ENCODE measurements at places on chromosomes 2 and 18.

DNA sequence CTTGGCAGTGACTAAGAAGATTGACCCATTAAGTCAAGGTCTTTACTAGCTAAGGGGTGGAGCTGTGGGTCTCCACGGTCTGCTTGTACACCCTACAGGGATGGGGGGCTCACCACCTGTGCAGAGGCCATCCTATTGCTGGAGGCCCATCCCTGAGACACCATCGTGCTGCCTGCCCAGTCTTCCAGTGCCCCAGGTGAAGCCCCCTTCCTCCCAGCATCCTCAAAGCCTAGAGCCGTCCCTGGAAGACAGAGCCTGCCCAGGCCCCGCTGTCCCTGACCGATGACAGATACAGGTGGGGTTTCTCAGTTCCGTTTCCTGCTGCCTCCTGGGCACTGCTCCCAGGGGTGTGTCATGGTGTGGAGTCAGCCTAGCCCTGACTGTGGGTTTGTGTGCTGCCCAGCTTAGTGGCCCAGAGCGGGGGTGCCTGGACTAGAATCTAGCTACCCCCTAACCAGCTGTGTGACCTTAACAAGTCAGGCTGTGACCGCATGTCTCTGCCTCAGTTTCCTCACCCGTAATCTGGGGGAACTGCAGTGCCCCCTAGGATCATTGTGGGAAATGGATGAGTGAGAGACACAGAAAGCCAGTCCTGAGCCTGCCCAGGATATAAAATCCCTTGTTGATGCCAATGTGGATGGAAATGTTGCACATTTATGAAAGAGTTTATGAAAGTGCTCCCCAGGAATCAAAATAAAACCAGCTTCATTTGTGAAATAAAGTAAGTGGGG, 2.0 kb downstream of the OTOS start:
- DNase-seq, result no peak

GRCh38 chr18:34909637-34910364, 131.4 kb upstream of the MAPRE2 start:
- DNase-seq, result no peak

GRCh38 chr18:36389027-36389426, 91.5 kb downstream of the FHOD3 start:
- no peak for DNase-seq

DNA sequence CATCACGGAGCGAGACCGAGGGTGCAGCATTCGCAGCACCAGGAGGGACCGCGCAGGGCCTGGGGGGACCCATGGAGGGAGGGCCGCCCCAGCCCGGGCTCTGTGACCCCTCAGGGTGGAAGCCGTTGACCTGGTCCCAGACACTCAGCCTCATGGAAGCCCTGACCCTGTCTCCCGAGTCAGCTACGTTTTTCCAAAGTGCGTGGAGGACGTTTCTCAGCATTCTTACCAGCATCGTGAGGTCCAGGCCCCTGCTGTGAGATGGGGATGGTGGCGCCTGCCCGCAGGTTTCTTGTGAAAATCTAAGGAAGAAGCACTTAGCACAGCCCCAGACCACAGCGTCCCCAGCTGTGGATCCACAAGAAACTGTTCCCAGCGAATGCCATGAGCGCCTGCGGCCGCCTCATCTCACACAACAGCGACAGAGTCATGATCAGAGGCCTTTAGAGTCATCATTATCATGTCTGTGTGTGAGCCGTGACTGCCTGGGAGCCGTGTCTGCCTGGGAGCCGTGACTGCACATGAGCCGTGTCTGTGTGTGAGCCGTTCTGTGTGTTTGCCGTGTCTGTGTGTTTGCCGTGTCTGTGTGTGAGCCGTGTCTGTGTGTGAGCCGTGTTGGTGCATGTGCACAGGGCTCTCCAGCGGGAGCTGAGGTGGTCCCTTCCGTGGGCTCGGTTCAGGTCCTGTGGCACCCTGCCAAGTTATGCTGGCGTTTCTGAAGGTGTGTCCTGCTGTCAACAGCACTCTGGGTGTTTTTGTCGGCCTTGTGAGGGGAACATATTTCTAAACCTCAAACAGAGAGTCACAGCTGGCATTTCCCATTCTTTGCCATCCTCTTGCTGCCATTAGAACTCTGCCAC, 49.2 kb upstream of the KCNG2 start:
- no peak for DNase-seq

GRCh38 chr2:101619191-101619591, 78.3 kb upstream of the MAP4K4 start:
- no peak for DNase-seq

- no peak for DNase-seq
Measured at GRCh38 chr2:14285812-14286211, 346.7 kb upstream of the LRATD1 start.

DNA sequence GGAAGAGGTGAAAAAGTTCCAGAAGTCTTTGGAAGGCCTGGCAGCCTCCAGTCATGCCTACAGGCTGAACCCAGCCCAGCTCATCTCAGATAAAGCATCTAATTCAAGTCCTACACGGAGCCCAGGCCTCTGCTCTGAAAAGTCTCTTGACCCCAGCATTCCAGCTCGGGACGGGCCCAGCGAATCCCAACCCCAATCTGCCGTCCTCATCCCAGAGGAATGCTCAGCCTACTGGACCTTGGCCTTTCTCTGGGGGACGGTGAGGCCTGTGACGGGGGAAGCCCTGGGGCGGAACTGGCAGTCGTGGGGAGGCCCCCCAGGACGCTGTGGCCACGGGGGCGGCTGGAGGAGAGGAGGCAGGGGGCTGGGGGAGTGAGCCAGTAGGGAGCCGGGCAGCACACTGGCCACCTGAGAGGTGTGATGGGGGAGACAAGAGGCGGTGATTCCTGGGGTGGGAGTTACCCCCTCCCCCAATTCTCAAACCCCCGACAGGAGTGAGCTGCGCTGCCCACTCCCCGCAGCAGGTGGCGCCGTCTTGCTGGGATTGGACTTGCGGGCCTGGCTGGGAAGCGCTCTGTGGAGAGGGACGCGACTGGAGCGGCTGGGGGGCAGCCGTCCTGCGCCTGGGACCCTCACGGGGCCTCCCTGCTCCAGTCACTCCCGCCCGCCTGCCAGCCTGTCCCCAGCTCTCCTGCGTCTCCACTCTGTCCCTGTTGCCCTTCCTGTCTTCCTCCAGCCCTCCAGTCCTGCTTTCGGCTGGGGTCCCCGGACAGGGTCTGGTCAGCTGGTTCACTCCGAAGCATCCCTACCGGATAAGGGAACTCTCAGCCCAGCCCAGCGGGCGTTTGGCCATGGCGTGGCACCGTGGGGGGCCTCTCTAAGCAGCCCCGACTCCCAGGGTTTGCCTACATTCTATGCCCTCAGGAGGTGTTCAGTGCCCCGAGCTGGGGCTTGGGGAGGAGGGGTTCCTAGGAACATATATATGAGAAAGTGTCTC, 182.6 kb upstream of the HAAO start:
- peak; percentile 70 for DNase-seq

GRCh38 chr2:130185896-130186295, 3.8 kb downstream of the MZT2B start:
- no peak for DNase-seq

DNA sequence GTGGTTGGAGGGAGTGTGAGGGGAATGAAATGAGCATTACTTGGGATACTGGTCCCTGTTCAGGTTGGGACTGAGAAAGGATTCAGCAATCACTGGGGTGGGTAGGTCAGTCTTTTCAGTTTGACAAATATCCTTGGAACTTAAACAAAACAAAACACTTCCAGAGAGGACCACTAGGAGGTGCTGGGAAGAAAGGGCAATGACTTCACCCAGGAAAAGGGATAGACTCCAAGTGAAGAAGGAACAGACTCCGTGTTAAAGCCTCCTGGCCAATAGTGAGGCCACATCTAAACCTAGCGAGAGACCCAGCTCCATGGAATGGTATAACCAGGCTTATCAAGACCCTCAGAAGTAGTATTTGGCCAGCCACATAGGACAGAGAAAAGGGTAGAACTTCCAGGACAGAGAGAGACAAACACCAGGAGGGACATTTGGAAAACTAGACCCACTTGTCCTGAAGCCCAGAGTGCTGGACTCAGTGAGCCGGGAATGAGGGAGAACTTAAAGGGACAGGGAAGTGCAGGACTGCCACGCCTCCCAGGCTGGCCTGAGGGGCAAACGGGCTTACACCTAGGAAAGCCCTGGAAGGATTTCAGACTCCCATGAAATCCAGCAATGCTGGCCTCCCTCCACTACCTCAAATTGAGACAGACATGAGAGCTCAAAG, 19.6 kb upstream of the KCNG3 start:
- DNase-seq, result peak; percentile 24

DNA sequence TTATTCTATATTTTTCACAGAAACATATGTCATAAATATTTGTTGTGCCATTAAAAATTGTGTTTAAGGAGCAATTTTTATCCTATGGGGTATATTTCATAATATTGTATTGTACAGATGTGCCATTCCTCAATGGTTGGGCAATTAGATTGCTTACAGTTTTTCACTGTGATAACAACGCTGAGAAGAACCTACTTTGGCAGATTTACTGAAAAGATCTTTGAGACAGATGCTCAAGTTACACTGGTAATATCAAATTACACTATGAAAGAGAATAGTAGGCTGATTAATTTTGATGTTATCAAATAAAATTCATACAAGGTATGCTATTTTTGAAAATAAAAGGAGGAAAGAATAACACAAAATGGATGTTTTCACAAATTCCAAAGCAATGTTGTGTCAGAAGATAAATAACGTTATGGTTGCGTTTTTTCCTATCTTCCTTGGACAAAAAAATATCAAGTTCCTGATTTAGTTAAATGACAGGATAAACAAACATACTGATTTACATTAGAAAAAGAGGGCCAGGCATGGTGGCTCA, 335.1 kb upstream of the ZNF521 start:
- DNase-seq, result no peak

All from activated naive CD4-positive, alpha-beta T cell treated with anti-CD3 and anti-CD28 coated beads, Interleukin-2, amount 10 ng/mL, durations not matched to agents 7 days and 5 days (primary cell).